ENCODE measurements at places on chromosomes 1 and 21. TPM values are rescaled to one million over a fixed set of nuclear protein-coding genes. Genes with fewer than 3 reads are reported as not detected.

The GSTM1 gene
- 98.6 TPM for total RNA-seq

The PIGR gene
- total RNA-seq: 0.94 TPM

The SELE gene
- total RNA-seq: 0.40 TPM

The C1orf94 gene
- total RNA-seq: not detected

The IGSF21 gene
- 12.5 TPM for total RNA-seq

The ZBTB8A gene
- total RNA-seq: 2.8 TPM

The TSPAN2 gene
- 14.7 TPM for total RNA-seq

The FYB2 gene
- total RNA-seq: not detected

The KRTAP19-5 gene
- not detected for total RNA-seq

The GPR37L1 gene
- not detected for total RNA-seq

The CYYR1 gene
- total RNA-seq: 81.9 TPM

The NLRP3 gene
- 8.1 TPM for total RNA-seq

The WNT9A gene
- 0.54 TPM for total RNA-seq

The CA6 gene
- total RNA-seq: not detected

The IGSF9 gene
- 2.1 TPM for total RNA-seq

The TNFRSF18 gene
- 7.5 TPM for total RNA-seq

Measured in spleen (tissue), 13 donors.